Activated T-helper 1 cell treated with anti-CD3 and anti-CD28 coated beads, Interleukin-2, amount 50 U/mL, for 16 hours (primary cell): ENCODE measurements at places on chromosomes 11 and 22.

DNA sequence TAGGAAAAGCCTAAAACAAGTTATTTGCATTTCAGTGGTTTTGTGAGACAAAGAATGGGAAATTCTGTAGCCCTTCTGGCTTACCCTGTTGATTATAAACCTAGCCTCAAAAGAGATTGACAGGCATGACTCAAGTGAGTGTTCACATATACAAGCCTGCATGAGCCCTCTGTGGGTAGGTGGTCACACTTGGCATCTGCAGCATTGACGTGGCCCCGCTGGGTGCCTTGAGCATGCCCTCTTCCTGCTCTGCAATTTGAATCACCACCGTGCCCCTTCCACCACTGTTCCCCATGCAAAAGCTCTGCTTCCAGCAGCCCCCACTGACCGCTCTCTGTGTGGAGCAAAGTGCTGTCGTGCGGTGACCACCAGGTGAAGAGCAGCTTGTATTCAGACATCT is 21.0 kb upstream of the ADSL start:
- DNase-seq, result peak; percentile 45

- no peak for DNase-seq
Observed at GRCh38 chr11:75714211-75714610, 3.4 kb upstream of the MOGAT2 start.

GRCh38 chr22:20787746-20788626 is 14.1 kb downstream of the SERPIND1 start:
- no peak for DNase-seq

DNA sequence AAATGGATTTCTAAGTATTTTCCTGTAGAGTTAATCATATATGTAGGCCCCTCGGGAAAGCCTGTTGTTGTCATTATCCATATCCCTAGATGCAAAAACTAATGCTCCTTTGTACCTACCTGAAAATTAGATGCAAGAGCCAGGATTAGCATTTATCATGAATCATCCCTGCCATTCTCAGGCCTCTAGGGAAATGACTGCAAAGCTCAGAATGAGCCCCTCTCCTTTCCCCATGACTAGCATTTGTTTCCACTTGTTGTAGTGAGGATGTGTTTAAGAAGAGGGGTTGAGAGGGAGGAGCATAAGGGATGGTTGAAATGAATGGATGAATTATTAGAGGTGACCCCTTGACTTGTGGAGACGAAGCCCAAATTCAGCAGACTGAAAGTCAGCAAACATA is 537.9 kb downstream of the NTM start:
- DNase-seq, result no peak

- DNase-seq, result peak; percentile 65
Observed at GRCh38 chr11:3049430-3050243, 7.6 kb downstream of the CARS1 start.

DNA sequence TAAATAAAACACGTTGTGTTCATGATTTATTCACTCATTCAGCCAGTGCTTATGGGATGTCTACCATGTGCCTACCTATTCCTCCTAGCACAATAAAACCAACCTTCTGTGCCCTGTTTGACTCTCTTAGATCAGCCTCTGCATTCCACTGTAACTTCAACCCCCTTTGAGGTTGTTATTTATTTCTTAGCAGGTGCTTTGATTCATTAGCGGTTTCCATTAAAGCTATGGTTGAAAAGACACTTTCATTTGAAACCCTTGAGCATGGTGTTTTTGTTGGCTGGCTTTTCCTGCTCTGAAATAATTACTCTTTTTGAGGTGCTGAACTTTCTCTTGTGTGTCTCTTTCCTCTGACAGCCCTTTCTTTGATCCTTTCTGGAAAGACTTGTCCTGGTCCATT is 570.6 kb upstream of the LARGE1 start:
- DNase-seq, result no peak

DNA sequence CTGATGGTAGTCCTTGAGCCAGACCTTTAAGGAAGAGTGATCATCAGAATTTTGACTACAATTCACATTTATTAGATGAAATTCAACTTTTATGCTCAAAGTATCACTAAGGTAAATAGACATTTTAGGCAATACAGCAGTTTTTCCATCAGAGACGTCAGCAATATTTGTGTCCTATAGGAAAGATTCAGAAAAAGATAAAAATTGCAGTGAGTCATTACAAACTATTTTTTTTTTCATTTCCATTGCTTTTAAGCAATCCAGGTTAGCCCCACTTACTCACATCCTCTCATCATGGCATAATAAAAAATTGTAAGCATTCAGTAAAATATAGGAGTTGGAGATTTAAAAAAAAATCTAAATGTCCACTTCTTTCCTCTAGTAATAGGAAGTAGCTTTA is 46.9 kb downstream of the MSANTD4 start:
- no peak for DNase-seq

GRCh38 chr11:130089674-130090073 is 20.0 kb downstream of the APLP2 start:
- DNase-seq, result no peak

DNA sequence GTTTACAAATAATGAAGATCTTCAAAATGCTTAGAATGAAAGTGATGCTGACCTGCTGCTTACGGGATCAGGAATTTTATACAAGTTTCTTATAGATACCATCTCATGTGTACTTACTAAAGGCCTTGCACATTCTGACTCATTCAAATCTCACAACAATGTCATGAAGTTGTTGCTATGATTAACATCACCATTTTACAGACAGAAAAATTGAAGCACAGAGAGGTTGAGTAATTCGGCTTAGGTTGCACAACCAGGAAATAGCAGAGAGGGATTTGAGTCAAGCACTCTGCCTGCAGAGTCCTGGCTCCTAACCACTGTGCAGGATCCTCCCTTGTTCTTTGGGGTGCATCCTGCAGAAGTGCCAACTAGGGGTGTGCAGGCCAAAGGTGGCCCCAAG is 471.9 kb downstream of the MIAT start:
- DNase-seq, result no peak

- no peak for DNase-seq
Observed at GRCh38 chr11:67354075-67355022, 1.0 kb upstream of the POLD4 start.

GRCh38 chr22:43177479-43177878 is 9.5 kb downstream of the TTLL12 start:
- no peak for DNase-seq

GRCh38 chr11:69920345-69921127 is 101.3 kb upstream of the FGF3 start:
- no peak for DNase-seq
